Sigmoid colon (tissue), 7 donors: ENCODE measurements at places on chromosomes 1 and 21. TPM values are rescaled to one million over a fixed set of nuclear protein-coding genes. Genes with fewer than 3 reads are reported as not detected.

GRCh38 chr1:183394435-183394834, 23.7 kb downstream of the NMNAT2 start:
- DNase-seq, result no peak

DNA sequence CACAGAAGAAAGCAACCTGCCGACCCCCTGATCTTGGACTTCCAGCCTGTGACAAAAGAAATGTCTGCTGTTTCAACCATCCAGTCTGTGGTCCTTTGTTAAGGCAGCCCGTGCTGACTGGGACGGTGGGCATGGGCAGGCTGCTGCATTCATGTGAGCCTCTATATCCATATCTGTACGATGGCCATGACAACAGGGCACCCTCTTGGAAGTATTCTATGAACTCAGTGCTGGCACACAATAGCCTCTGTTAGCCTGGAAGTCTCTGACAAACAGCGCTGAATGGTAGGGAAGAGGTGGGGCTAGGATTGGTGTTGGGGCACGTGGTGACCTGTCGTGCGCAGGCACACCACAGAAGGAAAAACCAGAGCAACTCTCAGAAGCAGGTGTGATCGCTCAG, 30.4 kb downstream of the SPATA21 start:
- no peak for DNase-seq

- no peak for DNase-seq
Measured at GRCh38 chr1:67880056-67880601, 46.9 kb upstream of the GNG12 start.

Gene TEX50
- not detected for total RNA-seq

Gene WNT2B
- total RNA-seq, result 1.8 TPM
